Activated T-helper 17 cell treated with anti-CD3 and anti-CD28 coated beads, Interleukin-2, amount 50 U/mL, for 72 hours (primary cell): ENCODE measurements at places on chromosomes 4 and X. TPM values are rescaled to one million over a fixed set of nuclear protein-coding genes. Genes with fewer than 3 reads are reported as not detected.

Gene ZFX
- total RNA-seq: 41.0 TPM

Gene GUCY1A1
- total RNA-seq: not detected

Gene PPARGC1A
- total RNA-seq: not detected

Gene ELMOD2
- total RNA-seq: 10.7 TPM

Gene ANOS1
- not detected for total RNA-seq
